Activated T-cell treated with anti-CD3 and anti-CD28 coated beads, Interleukin-2, amount 50 U/mL, for 72 hours (primary cell): ENCODE measurements at places on chromosomes 6 and 20. TPM values are rescaled to one million over a fixed set of nuclear protein-coding genes. Genes with fewer than 3 reads are reported as not detected.

GRCh38 chr6:110326057-110326456 is 32.1 kb downstream of the METTL24 start:
- no peak for DNase-seq

GRCh38 chr6:107611094-107611810 is 121.3 kb downstream of the SOBP start:
- DNase-seq = no peak

- DNase-seq = no peak
These were observed 6.0 kb upstream of the MYLK4 start for GRCh38 chr6:2756687-2757224.

Gene FGD2
- 1.4 TPM for total RNA-seq

Gene WFDC10B
- total RNA-seq = not detected

Gene CTCFL
- total RNA-seq = not detected

Gene PHACTR1
- 0.16 TPM for total RNA-seq

DNA sequence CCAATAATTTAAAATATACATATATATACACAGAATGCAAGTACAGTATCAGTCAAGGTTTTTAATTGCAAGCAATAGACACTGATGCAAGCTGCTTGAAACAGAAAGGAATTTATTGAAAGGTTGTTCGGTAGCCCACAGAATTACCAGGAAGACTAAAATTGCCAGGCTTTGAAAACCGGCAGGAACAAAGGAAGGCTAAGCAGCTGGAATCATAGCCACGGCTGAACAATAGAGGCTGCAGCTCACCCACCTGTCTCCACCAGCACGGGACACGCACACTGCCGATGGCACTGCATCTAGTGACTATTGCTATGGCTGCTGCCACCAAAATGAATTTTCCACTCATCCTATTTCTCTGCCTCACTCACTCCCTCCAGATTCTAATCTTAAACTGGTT is 22.0 kb upstream of the L3MBTL3 start:
- no peak for DNase-seq

GRCh38 chr6:52365317-52365716 is 3.4 kb downstream of the PAQR8 start:
- DNase-seq = no peak

DNA sequence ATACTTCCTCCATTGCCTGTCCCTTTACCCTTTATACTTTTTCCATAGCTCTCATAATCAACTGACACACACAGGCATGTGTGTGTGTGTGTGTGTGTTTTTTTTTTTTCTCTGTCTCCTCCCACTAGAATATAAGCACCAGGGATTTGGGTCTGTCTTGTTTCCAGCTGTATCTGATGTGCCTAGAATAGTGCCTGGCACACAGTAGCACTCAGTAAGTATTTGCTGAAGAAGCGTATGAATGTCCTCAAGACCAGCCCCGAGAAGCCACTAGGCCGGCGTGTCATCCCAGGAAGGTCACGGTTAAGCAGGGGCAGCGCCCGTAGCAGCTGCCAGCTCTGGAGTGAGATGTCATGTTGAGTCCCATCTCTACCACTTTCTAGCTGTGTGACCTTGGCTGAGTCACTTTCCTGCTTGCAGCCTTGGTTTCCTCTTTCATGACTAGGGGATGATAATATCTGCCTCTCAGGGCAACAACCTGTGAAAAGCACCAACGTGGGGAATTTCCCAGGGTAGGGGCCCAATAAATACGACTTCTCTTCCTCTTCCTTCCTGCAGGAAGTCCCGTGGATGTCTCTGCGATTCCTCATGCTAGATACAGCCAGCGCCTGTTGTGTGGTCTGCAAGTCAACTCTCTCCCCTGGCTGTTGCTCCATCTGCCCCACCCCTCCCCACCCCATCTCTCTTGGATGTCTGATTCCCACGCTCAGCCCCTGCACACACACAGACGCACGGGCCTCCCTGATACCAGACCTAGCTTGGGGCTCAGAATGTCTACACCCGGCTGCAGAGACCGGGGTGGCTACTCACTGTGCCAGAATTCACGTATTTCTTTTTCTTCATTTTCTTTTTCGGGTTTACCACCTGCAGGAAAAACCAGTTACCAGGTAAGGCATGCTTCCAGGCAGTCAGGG is 58.1 kb downstream of the RAB44 start:
- DNase-seq = peak; percentile 76

DNA sequence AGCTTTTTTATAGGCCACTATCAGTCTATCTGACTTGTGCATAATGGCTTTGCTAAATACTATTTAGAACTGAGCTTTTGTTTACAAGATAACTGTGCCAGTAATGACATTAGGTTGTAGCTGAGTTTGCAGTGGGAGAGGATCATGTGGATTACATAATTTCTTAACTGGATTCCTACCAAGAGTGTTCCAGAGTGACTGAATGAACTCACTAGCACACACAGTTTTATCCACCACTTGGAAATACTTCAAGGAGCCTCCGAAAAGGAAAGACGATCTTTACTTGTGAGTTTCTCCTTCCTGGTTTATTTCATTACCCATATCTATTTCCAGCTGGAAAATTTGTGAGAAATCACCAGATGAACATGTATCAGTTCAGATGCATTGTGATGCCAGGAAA is 10.9 kb upstream of the SYNE1 start:
- DNase-seq = no peak

- no peak for DNase-seq
These were observed 209.2 kb downstream of the ANKRD60 start for GRCh38 chr20:58019027-58019849.

DNA sequence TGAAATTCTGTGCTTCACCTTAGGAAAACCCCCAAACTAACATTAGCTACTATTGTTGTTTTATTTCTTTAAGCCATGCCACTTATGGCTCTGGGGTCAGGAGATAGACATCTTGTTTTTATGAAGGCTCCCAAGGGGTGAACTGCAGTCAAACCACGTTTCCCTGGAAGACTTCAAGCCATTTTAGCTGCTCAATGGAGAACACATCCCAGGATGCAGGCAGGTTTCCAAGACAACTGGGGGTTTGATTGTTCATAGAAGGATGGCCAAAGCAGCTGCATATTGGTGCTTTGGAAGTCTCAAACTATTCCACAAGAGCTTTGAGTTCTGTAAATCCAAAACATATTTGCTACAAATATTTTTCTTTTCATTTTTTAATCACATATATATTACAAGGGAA is 818.0 kb downstream of the MAFB start:
- DNase-seq = no peak

GRCh38 chr6:169648617-169649016 is 53.2 kb downstream of the WDR27 start:
- DNase-seq = no peak

- no peak for DNase-seq
These were observed 86.6 kb downstream of the TRDN start for GRCh38 chr6:123550052-123550617.

Gene DACT2
- total RNA-seq = 1.3 TPM

Gene HAO1
- not detected for total RNA-seq

Gene DEFB113
- not detected for total RNA-seq

Gene NT5E
- 13.1 TPM for total RNA-seq

Gene EBF4
- total RNA-seq = 8.9 TPM

Gene PRL
- total RNA-seq = 0.19 TPM

DNA sequence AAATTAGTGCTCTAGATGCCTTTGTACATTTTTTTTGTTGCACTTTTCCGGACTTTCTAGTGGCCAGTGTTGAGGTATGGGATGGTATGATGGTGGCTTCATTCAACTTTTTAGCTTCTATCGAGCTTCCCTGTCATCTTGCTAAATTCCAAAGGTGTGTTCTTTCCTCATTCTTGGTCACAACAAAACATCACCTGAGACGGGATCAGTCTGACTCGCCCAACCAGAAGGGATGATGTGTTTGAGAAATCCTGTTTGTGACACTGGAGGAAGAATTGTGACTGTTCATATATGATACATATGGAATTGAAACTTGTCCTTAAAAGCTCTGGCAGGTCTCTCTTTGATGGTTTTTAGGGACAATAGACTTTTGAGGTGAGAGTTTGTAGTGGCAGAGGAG is 33.8 kb downstream of the KCNS1 start:
- DNase-seq = no peak

DNA sequence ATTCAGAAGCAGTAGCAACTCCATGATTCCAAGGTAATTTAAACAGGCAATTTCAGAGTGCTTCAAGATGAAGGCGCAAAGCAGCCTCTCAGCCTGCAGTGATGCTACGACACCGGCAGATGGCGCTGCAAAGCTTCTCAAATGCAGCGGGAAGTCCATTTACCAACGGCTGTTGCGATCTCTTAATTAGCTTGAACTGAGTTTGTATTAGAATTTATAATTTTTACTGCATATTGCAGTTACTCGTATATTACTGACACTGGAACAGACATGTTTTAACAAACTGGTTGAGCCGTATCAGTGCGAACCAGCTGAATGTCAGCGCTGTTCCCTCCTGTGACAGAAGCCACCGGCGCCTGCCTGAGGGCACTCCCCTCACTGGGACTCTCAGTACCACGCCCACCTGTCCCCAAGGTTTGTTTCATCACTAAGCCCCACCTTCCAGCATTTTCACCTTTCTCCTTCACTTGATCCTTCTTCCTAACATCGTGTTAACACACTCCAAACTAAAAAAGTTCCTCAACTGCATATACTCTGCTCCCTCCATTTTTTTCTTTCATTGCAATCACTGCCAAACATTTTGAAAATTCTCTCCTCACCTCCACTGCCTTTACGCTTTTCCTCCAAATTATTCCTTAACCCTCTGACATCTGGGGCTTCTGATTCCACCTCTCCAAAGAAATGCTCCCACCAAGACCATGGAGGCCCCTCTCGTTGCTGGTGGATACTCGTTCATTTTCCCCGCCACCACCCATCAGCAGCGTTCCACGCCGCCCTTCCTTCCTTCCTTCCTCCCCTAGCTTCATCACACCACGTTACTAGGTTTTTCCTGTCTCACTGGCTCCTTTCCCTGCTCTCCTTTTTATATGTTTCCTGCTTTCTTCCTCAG is 14.5 kb downstream of the GNL1 start:
- peak; percentile 74 for DNase-seq

- DNase-seq = no peak
These were observed 354.2 kb downstream of the NRN1 start for GRCh38 chr6:5652406-5653137.

DNA sequence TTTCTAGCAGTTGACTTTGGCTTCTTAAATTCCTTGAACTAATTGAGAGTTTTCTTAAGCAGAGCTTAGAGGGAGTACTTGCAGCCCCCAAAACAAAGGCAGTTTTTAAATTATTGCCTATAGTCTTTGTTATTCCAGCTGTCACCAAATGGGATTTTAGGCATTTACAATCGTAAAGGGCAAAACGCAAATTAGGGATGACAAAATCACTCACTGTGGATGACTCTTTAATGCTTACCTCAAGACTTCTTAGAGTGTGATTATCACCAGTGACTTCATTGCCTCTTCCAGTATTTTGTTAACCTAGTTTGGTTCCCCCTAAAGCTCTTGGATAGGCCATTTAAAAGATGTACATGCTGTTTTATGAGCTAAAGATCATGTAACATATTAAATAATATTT is 126.8 kb downstream of the LRRC1 start:
- DNase-seq = no peak

GRCh38 chr6:75368151-75368779 is 83.7 kb upstream of the TMEM30A start:
- DNase-seq = no peak

DNA sequence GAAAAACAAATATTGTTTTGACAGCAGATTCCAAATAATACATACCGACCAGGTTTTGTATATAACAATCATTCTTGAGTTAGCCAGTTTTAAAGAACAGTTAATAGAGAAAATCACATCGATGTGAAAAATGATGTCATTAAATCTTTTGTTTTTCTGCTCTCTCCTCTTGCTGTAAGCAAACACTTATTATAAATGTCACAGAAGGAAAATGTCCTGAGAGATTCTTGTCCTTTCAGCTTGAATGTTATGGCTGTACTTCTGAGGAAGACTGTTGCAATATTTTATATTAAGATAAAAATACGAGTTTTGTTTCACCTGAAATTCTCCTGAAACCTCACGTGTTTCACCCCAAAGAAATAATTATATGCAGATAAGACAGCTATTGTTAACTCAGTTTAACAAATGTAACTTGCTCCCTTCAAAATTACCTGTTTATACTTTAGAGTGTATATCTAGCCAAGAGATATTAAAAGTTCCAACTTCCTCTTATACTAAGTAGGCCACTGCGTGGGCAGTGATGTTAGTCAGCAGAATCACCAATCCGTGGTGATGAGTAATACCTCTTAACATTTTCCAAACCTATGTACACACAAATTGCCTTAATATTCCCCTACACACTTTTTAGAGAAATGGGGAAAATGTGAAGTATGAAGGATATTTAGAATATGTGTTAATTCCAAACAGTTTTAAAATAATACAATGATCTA is 1111.4 kb upstream of the CITED2 start:
- DNase-seq = no peak

DNA sequence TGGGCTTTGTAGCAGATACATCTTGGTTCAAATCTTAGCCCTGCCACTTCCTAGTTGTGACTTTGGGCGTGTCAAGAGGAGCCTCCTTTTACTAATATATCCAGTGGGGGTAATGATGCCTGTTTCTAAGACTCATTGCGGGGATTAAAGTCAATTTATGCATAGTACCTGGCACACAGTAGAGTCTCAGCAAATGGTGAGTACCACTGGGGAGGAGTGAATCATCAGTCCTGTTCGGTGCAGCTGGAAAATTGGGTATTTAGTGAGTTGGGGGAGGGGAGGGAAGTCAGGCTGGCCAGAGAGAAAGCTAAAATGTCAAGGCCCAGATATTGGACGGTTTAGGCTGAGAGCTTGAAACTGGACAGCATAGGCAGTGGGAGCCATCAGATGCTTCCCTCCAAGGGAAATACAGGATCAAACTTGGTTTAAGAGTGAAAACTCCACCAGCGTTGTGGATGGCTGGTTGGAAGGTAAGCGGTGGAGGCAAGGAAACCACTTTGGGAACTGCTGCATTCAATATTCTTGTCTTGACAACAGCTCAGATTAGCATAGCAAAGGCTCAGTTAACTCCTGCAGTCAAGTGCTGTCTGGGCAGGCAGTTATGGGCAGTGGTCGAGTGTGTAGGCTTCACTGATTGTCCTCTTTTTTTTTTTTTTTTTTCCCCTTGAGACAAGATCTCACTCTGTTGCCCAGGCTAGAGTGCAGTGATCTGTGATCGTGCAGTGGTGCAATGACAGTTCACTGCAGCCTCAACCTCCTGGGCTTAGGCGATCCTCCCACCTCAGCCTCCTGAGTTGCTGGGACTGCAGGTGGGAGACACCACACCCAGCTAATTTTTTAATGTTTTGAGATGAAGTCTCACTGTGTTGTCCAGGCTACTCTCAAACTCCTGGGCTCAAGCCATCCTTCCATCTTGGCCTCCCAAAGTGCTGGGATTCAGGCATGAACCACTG is 12.9 kb downstream of the PPP1R16B start:
- DNase-seq = no peak

DNA sequence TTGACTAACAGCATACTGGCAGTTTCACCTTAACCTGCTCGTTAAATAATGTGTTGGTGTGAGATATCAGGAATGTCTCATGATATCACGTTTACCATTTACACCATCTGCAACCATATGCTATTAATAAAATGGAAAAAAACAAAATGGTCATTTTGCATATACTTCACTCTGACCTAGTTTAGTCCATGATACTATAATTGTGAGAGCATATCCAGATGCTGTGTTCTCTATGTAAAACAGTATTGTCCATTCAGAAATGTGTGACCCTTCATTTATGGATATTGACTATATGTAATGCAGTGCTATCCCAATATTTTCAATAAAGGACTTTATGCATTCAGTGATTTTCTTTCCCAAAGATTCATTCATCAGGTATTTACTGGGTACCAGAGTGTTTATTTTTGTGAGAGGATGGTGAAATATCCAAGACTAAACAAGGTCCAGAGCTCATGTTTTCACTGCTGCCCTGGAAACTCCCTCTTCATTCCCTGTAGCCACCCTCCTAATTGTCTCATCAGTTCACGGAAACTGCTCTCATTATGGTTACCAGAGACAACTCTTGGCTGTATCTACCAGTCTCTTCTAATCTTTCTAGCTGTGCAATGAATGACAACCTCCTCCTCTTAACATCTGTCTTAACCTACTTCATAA is 25.7 kb upstream of the HINT3 start:
- DNase-seq = no peak
